Activated T-cell treated with anti-CD3 and anti-CD28 coated beads, Interleukin-2, amount 50 U/mL, for 72 hours (primary cell): ENCODE measurements at places on chromosomes 12 and 14. TPM values are rescaled to one million over a fixed set of nuclear protein-coding genes. Genes with fewer than 3 reads are reported as not detected.

ESR2 gene
- total RNA-seq: 0.23 TPM

DNA sequence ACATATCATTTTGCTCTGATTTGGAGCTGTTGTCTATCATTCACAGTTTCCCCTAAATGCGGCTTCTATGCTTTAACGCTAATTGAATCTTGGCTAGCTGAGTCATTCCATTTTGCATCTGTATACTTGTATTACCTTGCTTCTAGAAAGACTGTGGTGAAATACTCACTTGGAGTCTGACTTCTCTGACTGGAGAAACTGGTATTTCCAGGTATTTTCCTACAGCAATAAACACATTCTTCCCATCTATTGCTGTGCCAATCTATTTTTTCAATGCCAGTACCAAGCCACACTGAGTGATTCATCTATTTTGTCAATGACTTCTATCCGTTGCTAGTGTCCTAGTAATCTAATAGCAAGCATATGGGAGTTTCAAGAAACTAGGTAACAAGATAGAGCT is 76.0 kb upstream of the ST8SIA1 start:
- peaks cover 26% of the 10 kb centered on the region for H3K4me1 ChIP-seq
- no peak overlapping the region for H3K4me3 ChIP-seq
- H3K27ac ChIP-seq: peak overlapping the region; percentile 30
- DNase-seq: no peak

EPS8 gene
- 2.4 TPM for total RNA-seq

BEST3 gene
- not detected for total RNA-seq

DNA sequence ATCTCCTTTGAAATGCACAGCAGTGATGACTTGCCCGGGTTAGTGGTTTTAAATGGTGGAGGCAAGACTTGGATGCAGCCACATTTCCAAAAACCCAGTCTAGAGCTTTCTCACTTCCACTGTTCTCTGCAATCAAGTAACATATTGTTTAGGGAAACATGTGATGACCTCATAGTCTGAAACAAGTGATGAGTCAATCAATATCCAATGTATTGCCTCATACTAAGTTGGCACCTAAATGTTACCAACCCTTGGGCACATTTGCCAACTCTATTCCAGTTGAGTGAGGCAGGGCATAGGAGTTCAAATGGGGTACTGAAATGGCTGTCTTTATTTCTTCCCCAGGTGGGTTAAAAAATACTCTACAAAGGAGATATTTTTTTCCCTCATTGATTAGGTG is 1105.4 kb downstream of the VRK1 start:
- H3K27ac ChIP-seq: no peak overlapping the region
- H3K27me3 ChIP-seq: no peaks in the 10 kb centered on the region
- no peak for DNase-seq

DNA sequence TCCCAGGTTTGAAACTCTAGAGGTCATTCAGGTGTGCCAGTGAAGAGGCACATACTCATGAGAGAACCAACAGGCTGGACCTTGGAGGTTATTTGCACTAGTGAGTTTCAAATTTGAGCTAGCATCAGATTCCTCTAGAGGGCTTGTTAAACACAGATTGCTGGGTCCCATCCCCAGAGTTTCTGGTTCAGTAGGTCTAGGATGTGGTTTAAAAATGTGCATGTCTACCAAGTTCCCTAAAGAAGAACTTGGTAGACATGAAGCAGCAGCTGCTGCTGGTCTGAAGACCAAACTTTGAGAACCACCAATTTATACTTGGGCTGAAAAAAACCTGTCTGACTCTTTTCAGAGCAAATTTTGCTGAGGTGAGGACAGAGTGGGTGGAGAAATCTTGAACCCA is 61.7 kb downstream of the SUSD6 start:
- DNase-seq: no peak
- H3K27ac ChIP-seq: peak overlapping the region; percentile 88
- H3K4me3 ChIP-seq: peak overlapping the region; percentile 79
- peaks cover 15% of the 10 kb centered on the region for H3K36me3 ChIP-seq
- peaks cover 92% of the 10 kb centered on the region for H3K4me1 ChIP-seq

SLCO1B3 gene
- total RNA-seq: not detected

DNA sequence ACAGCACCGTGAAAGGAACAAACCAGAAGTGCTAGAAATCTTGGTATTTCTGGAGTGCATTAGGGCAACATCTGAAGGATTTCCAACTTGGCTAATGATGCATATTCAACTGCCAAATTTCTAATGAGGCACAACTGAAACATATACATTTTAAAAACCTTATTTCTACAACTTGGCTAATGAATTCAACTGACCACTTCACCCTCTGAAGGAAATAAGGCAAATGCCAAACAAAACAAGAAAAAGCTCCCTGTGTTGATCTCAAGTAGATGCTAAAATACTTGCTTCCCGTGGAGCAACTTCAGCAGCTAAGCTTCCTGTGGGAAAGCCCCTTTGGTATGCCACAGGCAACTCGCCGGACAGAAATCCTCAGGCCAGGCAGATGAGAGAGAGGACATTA is 167.1 kb downstream of the TTC7B start:
- H3K27ac ChIP-seq: no peak overlapping the region
- H3K36me3 ChIP-seq: no peaks in the 10 kb centered on the region
- H3K4me3 ChIP-seq: no peak overlapping the region
- no peaks in the 10 kb centered on the region for H3K4me1 ChIP-seq

KLHL33 gene
- 0.29 TPM for total RNA-seq

- no peak overlapping the region for H3K4me3 ChIP-seq
- no peaks in the 10 kb centered on the region for H3K36me3 ChIP-seq
- H3K27ac ChIP-seq: no peak overlapping the region
- no peak for DNase-seq
Observed at GRCh38 chr12:5710260-5710878, 234.7 kb downstream of the ANO2 start.

GRCh38 chr14:64525354-64525753 is 15.2 kb upstream of the HSPA2 start:
- H3K27ac ChIP-seq: no peak overlapping the region
- no peak for DNase-seq
- peaks cover 6% of the 10 kb centered on the region for H3K36me3 ChIP-seq
- no peaks in the 10 kb centered on the region for H3K27me3 ChIP-seq

DNA sequence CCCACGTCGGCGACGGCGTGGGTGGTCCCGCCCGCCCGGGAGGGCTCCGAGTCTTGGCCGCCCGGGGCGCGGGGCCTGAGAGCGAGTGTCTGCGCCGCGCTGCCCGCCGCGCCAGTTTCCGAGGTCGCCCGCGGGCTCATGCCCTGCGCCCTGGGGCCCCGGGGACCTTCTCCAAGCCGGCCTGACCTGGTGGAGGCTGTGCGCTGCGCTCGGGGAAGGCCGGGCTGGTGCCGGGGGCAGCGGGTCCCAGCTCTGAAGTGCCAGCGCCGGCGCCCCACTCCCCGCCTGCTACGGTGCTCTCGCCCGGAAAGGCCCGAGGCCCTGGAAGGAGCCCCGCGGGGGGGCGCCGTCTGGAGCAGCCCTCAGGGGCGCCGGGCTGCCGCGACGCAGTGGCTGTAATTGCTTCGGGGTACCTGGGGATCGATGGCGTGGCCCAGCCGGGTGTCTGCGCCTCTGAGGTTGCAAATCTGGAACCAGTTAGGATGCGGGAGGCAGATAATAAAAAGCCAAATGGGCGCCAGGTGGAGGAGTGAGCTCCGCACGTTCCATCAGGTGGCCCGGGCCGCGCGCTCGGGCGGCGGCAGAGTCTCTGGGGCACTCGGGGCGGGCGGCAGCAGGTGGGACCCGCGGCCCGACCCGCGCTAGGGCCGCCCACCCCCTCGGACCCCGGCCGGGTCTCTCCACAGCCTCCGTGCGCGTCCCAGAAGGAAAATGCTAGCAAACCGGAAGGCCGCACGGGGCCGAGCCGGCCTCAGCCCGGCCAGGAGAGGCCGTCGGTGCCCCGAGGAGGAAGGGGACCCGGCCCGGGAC is 102.3 kb upstream of the DIO3 start:
- peaks cover 4% of the 10 kb centered on the region for H3K4me1 ChIP-seq
- no peak overlapping the region for H3K4me3 ChIP-seq
- DNase-seq: no peak
- H3K27me3 ChIP-seq: peaks cover 52% of the 10 kb centered on the region

DNA sequence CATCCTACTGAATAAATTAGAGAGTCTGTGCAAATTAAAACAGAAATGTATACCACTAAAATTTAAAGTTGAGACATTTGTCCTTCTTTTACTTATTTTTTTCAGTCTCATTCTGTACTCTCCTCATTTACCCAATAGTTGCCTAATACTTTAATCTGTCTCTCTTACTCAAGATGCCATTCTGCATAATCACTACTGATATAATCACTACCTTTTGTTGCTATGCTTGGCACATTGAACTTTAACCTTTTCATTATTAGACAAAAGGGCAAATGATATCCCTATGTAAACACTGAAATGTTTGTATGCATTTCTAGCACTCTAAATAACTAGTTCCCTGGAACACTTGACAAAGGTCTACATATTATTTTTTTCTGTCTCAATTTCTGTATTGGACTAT is 1108.3 kb upstream of the FLRT2 start:
- H3K27me3 ChIP-seq: no peaks in the 10 kb centered on the region
- H3K27ac ChIP-seq: no peak overlapping the region
- DNase-seq: no peak

WSCD2 gene
- not detected for total RNA-seq

FBXL14 gene
- total RNA-seq: 19.9 TPM

DNA sequence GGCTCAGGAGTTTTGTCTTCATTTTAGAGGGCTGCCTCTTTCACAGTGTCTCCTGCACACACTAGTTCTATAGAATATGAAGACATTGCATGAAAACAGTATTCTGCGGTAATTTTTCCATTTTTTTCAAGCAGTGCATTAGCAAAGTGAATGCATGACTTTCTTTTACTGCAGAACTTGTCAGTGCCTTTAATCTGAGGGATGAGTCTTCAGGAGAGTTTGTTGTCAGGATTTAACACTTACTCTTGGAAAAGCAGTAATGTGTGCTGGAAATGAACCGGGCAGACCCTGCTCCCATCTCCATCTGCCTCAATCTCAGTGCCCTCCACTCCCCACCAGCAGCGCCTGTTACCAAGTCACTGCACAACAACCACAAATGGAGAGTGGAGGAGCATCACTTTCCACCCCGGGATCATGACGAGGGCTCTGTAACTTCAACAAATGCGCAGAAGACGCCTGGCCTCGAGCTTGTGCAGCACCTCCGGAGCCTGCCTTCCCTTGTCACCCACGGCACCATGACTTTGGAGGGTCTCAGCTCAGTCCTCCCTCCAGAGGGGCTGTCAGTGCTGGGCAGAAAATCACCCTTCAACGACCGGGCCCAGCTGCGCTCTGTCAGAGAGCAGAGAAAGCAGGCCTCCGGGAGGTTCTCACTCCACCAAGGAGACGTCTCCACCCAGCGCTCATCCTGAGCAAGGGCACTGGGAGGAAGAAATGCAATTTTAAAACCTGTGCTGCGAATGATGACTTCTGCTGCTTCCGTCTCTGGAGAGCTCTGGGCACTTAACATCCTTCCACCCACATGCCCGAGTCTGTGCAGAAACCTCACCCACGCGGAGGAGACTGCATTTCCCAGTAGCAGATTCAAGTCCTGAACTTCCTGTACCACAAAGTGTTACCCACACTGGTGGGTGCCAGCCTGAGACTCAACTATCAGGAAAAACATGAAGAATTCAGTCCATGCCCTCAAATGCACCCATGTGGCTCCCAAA is 255.7 kb downstream of the ADGRD1 start:
- peaks cover 8% of the 10 kb centered on the region for H3K27me3 ChIP-seq
- no peak overlapping the region for H3K27ac ChIP-seq
- peaks cover 6% of the 10 kb centered on the region for H3K36me3 ChIP-seq
- DNase-seq: no peak
- peaks cover 35% of the 10 kb centered on the region for H3K4me1 ChIP-seq
- H3K4me3 ChIP-seq: peak overlapping the region; percentile 32

ALX1 gene
- total RNA-seq: not detected

DNA sequence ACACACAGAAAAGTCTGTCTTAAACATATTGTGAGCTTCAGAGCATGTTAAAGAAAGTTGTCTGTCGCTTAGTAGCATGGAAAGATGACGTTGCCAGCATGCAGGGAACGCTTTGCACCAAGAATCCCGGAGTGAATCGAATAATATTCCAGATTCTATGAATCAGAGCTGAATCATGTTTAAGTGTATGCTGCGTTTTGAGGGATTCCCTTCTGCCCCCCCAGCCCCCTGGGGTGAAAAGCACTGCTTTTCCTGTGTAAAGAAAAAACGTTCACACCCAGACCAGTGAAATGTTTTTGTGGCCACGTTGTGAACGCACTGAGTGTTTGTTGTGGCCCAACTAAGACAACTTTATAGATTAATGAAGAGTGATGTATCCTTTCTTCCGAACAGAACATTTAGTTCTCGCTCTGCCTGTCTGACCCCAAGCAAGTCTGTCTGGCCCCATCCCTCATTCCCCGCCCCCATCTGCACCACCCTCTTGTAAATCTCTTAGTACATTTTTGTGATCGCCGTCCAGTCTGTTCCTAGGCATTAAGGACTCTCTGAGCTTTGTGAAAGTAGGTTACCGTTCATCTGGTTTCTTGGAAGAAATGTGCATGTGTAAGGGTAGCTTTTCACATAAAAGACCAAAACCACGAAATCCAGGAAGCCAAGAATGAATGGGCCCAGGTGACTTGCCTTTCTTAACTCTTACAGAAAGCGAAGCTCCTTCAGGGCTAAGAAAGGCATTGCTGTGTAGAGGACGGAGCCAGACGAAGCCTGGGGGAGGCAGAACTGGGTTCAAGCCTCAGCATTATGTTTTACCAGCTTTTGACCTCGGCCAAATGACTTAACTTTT is 103.0 kb downstream of the SAMD4A start:
- DNase-seq: peak; percentile 27
- H3K36me3 ChIP-seq: peaks cover 2% of the 10 kb centered on the region
- H3K27me3 ChIP-seq: peaks cover 49% of the 10 kb centered on the region
- H3K4me1 ChIP-seq: peaks cover 54% of the 10 kb centered on the region

DNA sequence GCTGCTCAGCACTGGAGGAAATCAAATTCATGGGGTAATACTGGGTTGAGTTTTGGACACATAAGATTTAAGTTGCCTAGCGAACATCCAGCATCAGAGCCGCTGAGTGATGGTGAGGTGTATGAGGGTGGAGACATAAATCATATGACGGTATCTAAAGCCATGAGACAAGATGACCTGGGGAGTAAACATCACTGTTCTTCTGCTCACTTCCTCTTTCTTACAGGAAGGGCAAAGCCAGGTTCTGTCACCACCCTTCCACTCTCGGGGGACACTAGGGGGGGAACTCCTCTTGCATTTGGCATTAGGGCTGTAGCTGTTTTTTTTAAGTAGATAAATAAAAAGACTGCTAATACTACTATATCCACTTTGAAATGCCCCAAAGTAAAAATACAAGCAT is 24.0 kb downstream of the PRDM4 start:
- H3K4me3 ChIP-seq: no peak overlapping the region
- no peaks in the 10 kb centered on the region for H3K27me3 ChIP-seq
- H3K36me3 ChIP-seq: peaks cover 16% of the 10 kb centered on the region
- no peaks in the 10 kb centered on the region for H3K4me1 ChIP-seq
- H3K27ac ChIP-seq: no peak overlapping the region
- DNase-seq: no peak
